ENCODE measurements at places on chromosomes 5 and 9. TPM values are rescaled to one million over a fixed set of nuclear protein-coding genes. Genes with fewer than 3 reads are reported as not detected.

Gene GABRA6
- not detected for total RNA-seq

Gene MPDZ
- total RNA-seq: 49.6 TPM

Gene CBY3
- 0.58 TPM for total RNA-seq

Gene CATSPER3
- 0.58 TPM for total RNA-seq

Gene NR4A3
- total RNA-seq: 4.3 TPM

Gene SLC12A7
- 56.3 TPM for total RNA-seq

Gene ADAMTS19
- 8.5 TPM for total RNA-seq

Gene WDR38
- total RNA-seq: not detected

Gene CDH9
- 10.2 TPM for total RNA-seq

Gene ADAMTS16
- total RNA-seq: 93.6 TPM

Gene ZNF622
- total RNA-seq: 14.5 TPM

Gene TBC1D2
- total RNA-seq: 6.7 TPM

Gene IL13
- total RNA-seq: not detected

Gene BTNL8
- 0.47 TPM for total RNA-seq

Gene ZNF300
- 16.3 TPM for total RNA-seq

Gene C7
- 392 TPM for total RNA-seq

Gene SEMA5A
- total RNA-seq: 45.6 TPM

Gene TAF11L10
- total RNA-seq: not detected

Gene GIN1
- total RNA-seq: 8.5 TPM

Gene CYSRT1
- total RNA-seq: 0.76 TPM

Gene FBN2
- 144 TPM for total RNA-seq

Gene BAAT
- total RNA-seq: 0.06 TPM

Gene PRDM12
- total RNA-seq: not detected

Gene SLC25A25
- total RNA-seq: 32.7 TPM

All from metanephros (tissue), 2 donors.